ENCODE measurements at places on chromosomes 2 and 18. TPM values are rescaled to one million over a fixed set of nuclear protein-coding genes. Genes with fewer than 3 reads are reported as not detected.

The ST8SIA5 gene
- not detected for total RNA-seq

The IGFBP5 gene
- 334 TPM for total RNA-seq

The RALBP1 gene
- 100 TPM for total RNA-seq

The ST6GAL2 gene
- 0.09 TPM for total RNA-seq

The POMC gene
- total RNA-seq: 0.63 TPM

The NEUROD1 gene
- not detected for total RNA-seq

The CDK5R2 gene
- not detected for total RNA-seq

DNA sequence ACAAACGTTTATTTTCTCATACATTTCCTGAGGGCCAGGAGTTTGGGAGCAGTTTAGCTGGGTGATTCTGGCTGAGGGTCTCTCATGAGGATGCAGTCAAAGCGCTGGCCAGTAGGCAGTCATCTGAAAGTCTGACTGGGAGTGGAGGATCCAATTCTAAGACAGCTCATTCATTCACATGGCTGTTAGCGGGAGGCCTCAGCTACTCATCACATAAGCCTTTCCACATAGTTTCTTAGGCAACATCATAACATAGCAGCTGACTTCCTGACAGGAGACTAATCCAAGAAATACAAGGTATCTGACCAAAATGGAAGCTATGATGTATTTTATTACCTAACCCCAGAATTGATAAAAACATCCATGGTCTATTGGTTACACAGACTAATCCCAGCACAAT is 2.9 kb upstream of the MRPL44 start:
- peak; percentile 82 for DNase-seq

GRCh38 chr2:11786592-11786991 is 40.2 kb downstream of the LPIN1 start:
- no peak for DNase-seq

GRCh38 chr2:159963700-159964099 is 98.7 kb downstream of the PLA2R1 start:
- no peak for DNase-seq

- DNase-seq: peak; percentile 42
Observed at GRCh38 chr2:173599821-173600359, 245.2 kb downstream of the CDCA7 start.

- no peak for DNase-seq
Observed at GRCh38 chr18:11020161-11020853, 129.1 kb downstream of the PIEZO2 start.

- DNase-seq: no peak
Observed at GRCh38 chr2:184413671-184414229, 184.6 kb upstream of the ZNF804A start.

GRCh38 chr2:206937555-206937954 is 1.8 kb upstream of the CPO start:
- no peak for DNase-seq

DNA sequence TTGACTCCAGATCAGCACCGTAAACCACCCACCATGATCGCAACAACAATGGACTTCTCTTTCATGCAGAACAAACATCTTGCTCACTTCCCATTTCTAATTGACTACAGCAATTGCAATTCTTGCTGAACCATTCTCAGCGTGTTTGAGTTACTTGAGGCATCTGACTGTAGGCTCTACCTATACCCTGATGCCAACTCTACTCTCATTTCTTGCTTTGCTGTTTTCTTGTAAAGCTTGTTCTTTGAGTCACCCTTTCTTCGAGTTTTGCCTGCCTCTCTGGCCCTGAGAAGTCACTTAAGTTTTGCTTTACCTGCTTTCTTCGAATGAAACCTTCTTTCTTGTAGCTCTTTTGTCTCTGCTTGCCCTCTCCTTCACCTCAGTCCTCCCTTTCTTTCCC is 160.5 kb upstream of the RND3 start:
- no peak for DNase-seq

GRCh38 chr2:54801352-54801751 is 77.9 kb downstream of the EML6 start:
- no peak for DNase-seq

GRCh38 chr18:26424428-26425147 is 123.8 kb downstream of the KCTD1 start:
- no peak for DNase-seq

GRCh38 chr2:167253025-167253424 is 364.7 kb downstream of the XIRP2 start:
- DNase-seq: no peak
